Activated CD4-positive, alpha-beta T cell treated with anti-CD3 and anti-CD28 coated beads, Interleukin-2, amount 50 U/mL, for 1 hour (primary cell): ENCODE measurements at places on chromosomes 3 and 15.

DNA sequence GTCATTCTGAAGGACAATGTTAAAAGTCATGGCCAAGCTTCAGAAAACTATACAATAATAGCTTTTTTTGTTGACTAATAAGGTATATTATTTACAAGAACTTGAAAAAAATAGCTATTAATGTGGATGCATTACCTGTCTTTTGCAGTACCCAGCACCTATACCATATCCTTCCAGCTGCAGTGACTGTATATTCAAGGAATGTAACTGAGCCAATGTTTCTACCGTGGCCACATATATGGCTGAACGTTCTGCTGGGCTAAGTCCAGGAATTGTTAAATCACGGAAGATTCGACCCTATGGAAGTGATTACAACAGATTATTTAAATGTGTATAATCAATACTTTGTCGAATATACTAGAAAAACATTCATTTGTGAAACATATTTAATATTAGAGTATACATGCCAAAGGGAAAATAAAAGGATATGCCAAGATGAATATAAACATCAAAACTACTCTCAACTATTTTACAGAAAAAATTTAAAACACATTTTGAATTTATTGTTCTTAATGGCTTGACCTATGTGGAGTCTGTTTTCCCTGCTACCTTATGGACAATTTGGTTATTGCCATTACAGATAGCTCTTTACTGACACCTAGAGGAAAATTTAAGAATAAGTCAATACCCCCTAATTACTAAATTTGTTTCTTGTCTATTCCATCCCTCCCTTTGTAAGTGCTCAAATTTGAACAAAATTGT lies 17.6 kb downstream of the ACAD11 start:
- DNase-seq = no peak

GRCh38 chr3:75985432-75985831 lies 200.1 kb upstream of the ZNF717 start:
- no peak for DNase-seq

GRCh38 chr3:57409471-57409870 lies 117.0 kb upstream of the ASB14 start:
- no peak for DNase-seq

- DNase-seq = no peak
Measured at GRCh38 chr3:150443331-150443741, 35.2 kb downstream of the TSC22D2 start.

- DNase-seq = no peak
Measured at GRCh38 chr15:81766829-81767475, 278.9 kb downstream of the MEX3B start.

- DNase-seq = no peak
Measured at GRCh38 chr3:194832346-194833104, 146.8 kb downstream of the FAM43A start.

DNA sequence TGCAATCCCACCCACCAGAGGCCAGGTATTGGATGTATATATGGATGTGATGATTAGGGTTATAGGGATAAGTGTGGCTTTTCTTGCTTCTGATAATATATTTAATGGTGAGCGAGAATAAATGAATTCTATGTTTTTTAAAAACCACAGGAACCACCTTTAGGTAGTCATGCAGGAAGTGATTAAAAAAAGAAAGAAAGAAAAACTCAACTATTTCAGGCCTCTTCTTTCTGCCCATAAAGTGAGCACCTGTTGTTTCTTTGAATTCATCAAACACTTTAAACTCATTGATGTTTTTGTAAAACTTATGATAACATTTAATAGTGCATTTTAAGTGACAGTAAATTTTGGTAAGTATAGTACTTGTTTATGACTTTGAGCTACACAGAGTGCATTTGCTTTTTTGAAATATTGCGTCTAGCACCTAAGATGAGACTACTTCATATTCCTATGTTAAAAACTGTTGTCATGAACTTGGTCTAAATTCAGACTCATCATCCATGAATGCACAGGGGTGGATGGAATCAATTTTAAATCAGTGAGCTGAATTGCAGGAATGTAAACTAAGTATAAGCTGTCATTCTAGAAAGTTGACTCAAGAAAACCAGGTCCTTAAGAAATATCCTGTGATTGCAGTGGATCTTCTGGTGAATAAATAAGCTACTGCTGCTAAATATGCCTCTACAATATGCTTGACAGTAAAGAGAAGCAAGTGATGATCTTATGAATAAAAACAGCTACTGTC lies 764.4 kb upstream of the NECTIN3 start:
- no peak for DNase-seq

DNA sequence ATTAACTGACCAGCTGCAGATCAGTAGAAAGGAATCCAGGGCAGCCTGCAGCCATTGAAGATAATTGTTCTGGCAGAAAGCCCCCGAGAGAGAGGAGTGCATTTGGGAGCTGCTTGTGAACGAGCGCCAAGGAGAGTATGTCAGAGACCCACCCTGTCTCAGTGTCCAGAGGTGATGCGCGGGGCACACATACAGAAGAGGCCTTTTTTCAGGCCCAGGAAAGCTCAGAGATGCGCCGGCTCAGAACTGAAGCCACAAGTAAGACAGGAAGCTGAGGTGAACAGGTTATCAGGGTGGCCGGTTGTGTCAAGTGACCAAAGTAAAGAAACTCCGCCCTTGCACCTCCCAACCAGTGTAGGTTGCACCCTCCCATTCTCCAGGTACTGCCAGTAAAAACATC lies 59.8 kb upstream of the HEG1 start:
- no peak for DNase-seq

DNA sequence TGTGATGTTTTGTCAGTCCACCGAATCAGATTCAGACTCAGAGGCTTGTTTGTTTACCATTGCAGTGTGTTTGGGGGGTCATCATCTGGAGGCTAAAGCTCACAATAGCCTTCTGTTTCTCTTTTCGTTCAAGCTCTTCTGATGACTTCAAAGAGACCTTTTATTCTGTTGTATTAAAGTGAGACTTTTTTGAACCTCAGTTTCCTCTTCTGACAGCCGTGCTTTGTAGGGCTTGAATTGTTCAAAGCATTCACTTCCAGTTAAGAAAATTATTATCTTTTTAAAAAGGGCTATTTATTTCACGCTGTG lies 1.3 kb downstream of the PXK start:
- no peak for DNase-seq

DNA sequence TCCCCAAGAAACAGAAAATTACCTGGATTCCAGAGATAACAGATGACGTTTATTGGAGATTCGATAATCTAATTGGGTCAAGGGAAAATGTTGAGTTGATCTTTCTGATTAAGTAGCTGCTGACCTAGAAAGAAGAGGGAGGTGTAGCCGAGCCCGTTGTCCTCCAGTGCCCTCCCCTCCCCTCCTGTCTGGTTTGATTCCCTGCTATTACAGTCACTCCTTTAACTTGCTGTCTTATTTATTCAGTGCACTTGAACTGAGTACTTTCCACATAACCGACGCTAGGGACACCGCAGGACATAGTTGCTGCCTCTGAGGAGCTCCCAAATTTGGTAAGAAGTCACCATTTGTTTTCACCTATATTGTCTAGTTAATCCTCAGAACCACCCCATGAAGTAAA lies 103.7 kb downstream of the AQP9 start:
- DNase-seq = no peak

GRCh38 chr15:42090370-42090769 lies 4.0 kb downstream of the PLA2G4D start:
- no peak for DNase-seq

GRCh38 chr15:69161079-69161877 lies 843 bp downstream of the GLCE start:
- DNase-seq = peak; percentile 6

- no peak for DNase-seq
Measured at GRCh38 chr3:78734048-78734637, 1033.7 kb downstream of the ROBO1 start.

DNA sequence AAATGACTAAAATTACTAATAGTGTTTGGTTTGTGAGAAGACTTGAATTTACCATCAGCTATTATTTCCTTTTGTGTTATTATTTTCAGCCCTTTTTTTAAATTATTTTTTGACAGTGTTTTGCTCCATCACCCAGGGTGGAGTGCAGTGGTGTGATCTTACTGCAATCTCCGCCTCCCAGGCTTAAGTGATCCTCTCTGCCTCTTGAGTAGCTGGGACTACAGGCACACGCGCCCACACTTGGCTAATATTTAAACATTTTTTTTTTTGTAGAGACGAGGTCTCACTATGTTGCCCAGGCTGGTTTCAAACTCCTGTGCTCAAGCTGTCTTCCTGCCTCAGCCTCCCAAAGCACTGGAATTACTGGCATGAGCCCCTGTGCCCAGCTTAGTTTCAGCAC lies 31.7 kb upstream of the UTS2B start:
- no peak for DNase-seq

DNA sequence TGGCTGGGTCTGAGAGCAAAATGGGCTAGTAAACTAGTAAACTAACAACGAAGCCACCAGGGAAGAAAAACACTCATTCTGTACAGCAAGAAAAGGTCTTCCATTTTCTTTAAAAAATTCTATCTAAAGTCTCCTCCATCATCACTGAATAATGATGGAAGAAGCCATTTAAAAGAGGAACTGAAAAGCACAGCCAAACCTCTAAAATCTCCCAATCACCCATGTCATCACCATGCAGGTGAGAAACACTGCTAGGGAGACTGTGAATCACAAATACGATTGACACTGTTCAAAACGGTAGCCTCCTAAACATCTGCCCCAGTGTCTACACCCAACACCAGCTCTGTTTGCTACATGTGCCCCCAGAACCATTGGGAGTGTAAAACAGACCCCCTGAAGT lies 140.4 kb downstream of the RORA start:
- no peak for DNase-seq

GRCh38 chr3:127226946-127227842 lies 34.3 kb downstream of the PRR23E start:
- DNase-seq = no peak

- DNase-seq = no peak
Measured at GRCh38 chr3:53224026-53224425, 31.8 kb downstream of the TKT start.

- no peak for DNase-seq
Measured at GRCh38 chr15:78007964-78008886, 69.3 kb downstream of the TBC1D2B start.

DNA sequence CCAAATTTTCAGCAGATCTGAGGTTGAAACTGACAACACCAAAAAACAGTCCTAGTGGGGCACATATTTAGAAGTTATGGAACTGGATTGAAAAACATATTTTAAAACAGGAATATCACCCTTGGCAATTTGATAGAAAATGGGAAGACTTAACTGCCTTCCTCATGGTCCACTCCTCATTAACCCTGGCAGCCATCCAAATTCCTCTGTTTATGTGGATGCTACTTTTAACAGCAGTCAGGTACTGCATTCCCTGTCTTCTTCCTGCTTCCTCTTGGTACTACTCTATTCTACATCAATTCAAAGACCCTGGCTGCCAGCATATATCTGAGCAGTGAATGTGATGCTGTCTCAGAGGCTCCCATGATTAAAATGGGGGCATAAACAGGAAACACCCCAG lies 54.3 kb downstream of the PDE8A start:
- DNase-seq = no peak

DNA sequence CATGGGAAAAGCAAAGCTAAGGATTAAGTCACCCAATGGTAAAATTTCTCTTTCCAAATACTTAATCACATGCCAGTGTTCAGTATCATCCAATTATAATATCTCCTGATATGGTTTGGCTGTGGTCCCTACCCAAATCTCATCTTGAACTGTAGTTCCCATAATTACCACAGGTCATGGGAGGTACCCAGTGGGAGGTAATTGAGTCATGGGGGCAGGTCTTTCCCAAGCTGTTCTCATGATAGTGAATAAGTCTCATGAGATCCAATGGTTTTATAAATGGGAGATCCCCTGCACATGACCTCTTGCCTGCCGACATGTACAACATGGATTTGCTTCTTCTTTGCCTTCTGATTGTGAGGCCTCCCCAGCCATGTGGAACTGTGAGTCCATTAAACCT lies 26.1 kb upstream of the NMB start:
- no peak for DNase-seq

- DNase-seq = peak; percentile 51
Measured at GRCh38 chr3:5426094-5426883, 238.8 kb downstream of the EDEM1 start.

GRCh38 chr3:160278210-160278609 lies 53.0 kb downstream of the C3orf80 start:
- DNase-seq = no peak

DNA sequence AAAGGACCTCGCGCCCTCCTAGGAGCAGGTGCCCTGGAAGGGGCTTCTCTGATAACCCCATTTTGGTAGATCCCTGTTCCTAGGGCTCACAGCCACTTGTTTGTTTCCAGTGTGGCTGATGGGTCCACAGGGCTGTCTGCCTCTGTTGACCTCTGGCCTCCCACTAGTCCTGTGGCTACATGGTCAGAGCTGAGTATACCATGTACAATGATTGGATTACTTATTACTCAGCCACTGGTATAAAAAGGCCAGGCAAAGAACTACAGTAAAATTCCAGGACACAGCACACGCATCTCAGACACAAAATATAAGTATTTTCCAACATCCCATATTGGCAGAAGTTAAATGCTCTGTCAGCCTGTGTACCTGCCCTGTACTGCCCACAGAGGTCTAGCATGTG lies 277.3 kb downstream of the GABRG3 start:
- no peak for DNase-seq

DNA sequence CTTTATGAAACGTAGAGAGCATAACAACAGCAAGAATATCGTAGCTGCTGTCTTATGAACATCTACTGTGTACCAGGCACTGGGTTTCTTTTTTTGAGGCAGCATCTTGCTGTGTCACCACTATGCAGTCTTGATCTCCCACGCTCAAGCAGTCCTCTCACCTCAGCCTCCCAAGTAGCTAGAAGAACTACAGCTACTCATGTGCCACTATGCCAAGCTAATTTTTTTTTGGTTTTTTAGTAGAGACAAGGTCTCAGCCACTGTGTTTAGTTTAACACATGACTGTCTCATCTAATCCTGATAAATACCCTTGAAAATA lies 129.9 kb downstream of the VGLL4 start:
- DNase-seq = no peak

DNA sequence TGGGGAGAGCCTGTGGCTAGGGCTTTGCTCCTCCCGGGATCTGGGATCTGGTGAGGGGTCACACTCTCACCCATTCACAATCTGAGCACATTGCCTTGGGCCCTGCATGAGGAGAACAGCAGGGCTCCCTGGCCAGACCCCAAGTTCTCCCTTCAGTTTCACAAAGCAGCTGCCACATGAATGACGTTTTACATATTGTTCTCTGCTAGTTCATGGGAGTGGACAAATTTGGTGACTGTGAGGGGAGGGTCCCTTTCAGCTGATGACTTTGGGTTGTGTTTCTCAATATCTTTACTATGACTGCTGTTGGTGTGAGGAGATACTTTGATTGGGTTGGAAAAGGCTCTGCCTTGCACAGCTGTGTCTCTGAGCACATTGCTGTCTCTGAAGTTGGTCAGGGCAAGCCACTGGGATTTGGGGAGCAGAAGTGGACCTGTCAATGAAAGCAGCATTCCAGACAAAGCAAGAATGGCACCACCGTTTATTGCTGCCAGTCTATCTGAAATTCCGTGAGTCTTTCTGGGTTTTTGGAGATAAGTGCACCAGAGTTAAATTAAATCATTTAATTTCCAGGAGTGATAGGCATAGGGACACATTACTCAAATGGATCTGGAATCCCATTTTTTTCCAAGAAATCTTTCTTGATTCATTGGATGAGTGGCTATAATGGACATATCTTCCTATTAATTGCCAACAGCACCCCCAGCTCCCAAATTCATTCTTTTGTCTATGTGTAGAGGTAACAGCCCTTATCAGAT lies 10.3 kb downstream of the TIMP4 start:
- no peak for DNase-seq

- no peak for DNase-seq
Measured at GRCh38 chr15:77076323-77076915, 5.5 kb upstream of the TSPAN3 start.
